ENCODE measurements at places on chromosomes 11 and 22. TPM values are rescaled to one million over a fixed set of nuclear protein-coding genes. Genes with fewer than 3 reads are reported as not detected.

Gene TESMIN
- 1.2 TPM for total RNA-seq

Gene TAGLN
- 3,996 TPM for total RNA-seq

Gene CELSR1
- total RNA-seq: 15.8 TPM

Gene OLFML1
- total RNA-seq: 28.6 TPM

Gene FHIP1B
- 15.4 TPM for total RNA-seq

Gene PANX3
- not detected for total RNA-seq

Gene C11orf42
- not detected for total RNA-seq

Gene MUC5AC
- not detected for total RNA-seq

Gene HEPHL1
- total RNA-seq: not detected

Gene KCTD14
- 9.7 TPM for total RNA-seq

Gene EHF
- total RNA-seq: 2.2 TPM

Gene MMP13
- total RNA-seq: not detected

Gene RIN1
- 13.4 TPM for total RNA-seq

Gene THRSP
- total RNA-seq: not detected

Gene PIK3IP1
- 17.4 TPM for total RNA-seq

Gene CRYBB3
- total RNA-seq: not detected

Gene CARNS1
- total RNA-seq: 3.3 TPM

Gene KRTAP5-3
- not detected for total RNA-seq

Gene MS4A4A
- 11.1 TPM for total RNA-seq

Gene TMPRSS6
- total RNA-seq: not detected

Gene AGBL2
- total RNA-seq: 1.3 TPM

Gene KLHL35
- not detected for total RNA-seq

Gene OR8A1
- not detected for total RNA-seq

Gene RASL10A
- total RNA-seq: 0.79 TPM

Gene GDPD4
- total RNA-seq: 1.2 TPM

Gene NOX4
- 58.4 TPM for total RNA-seq

Gene B4GAT1
- total RNA-seq: 18.4 TPM

Gene GGTLC3
- total RNA-seq: not detected

Gene BDNF
- total RNA-seq: not detected

Gene NXPE1
- total RNA-seq: not detected

Gene MRGPRF
- total RNA-seq: 52.6 TPM

All from uterus (tissue), 4 donors.